Smooth muscle cell of the brain vasculature (primary cell): ENCODE measurements at places on chromosomes 4 and X.

DNA sequence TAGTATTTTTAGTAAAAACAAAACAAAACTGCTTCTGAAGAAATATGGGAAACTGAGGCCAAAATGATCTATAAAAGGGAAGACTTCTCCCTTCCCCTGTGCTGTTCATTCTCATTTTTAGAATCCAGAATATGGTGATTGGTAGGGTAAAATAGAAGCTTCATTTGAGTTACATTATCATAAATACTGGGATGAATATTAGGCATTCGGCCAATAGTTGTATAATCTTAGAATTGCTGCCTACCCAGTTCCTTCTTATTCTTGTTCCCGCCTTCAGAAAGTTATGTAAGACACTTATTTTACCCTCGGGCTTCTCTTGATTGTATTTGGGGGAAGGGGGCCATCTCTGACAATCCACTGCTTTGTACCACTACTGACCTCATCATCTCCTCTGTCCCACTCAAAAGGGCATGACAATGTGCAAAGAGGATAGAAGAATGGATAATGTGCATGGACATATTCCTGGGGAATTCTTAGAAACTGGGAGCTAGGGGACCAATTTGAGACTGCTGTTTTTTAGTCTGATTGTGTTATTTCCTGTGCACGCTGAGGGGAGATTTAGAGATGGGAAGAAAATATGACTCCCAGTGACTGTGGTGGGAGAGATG lies 588 bp downstream of the ART3 start:
- DNase-seq = no peak

DNA sequence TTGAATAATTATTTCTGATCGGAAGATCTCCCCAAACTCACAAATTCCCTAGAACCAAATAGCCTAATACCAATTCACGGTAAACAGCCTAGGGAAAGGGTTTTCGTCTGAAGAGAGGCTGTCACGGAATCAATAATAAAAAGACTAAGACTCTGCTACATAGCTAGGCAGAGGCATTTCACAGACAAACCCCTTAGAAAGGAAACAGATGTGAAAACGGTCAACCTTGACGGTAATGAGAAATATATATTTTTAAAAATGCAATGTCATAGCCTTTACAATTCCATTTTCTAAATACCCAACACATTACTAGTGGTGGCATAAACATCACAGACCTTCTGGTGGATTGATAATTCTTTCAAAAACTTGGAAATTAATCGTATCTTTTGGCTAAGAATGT lies 28.4 kb downstream of the PROM1 start:
- DNase-seq = no peak

- no peak for DNase-seq
Observed at GRCh38 chrX:29376584-29376983, 789.3 kb downstream of the IL1RAPL1 start.

DNA sequence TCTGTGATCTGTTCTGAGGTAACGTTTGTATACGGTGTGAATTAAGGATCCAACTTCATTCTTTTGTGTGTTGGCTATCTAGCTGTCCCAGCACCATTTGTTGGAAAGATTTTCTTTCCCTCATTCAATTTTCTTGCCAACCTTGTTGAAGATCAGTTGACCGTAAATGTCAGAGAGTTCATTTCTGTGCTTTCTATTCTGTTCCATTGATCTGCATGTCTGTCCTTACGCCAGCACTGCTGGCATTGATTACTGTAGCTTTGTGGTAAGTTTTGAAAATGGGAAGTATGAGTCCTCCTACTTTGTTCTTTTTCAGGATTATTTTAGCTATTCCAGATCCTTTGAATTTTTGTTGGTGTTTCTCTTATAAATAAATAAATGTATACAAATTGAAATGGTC lies 60.8 kb downstream of the MTMR1 start:
- no peak for DNase-seq

GRCh38 chrX:153441981-153442380 lies 3.9 kb downstream of the TREX2 start:
- DNase-seq = no peak

- DNase-seq = no peak
Observed at GRCh38 chr4:139419388-139419914, 34.5 kb upstream of the RAB33B start.

DNA sequence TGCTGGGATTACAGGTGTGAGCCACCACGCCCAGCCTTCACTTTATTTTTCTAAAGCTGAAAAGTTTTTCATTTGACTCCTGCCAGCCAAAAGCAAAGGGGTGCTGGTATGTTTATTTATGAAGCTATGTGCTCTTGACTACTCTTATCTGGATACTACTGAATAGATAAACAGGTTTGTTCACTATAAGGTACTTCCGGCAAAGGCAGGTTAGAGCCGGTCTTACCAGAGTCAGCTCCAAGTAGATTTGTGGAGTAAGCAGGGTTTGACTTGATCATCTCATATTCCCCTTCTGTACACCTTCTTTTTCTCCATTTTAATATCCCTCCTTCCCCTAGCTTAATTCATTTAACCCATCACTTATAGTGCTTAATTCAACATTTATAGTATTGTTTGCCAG lies 175.4 kb upstream of the MBNL3 start:
- DNase-seq = no peak

DNA sequence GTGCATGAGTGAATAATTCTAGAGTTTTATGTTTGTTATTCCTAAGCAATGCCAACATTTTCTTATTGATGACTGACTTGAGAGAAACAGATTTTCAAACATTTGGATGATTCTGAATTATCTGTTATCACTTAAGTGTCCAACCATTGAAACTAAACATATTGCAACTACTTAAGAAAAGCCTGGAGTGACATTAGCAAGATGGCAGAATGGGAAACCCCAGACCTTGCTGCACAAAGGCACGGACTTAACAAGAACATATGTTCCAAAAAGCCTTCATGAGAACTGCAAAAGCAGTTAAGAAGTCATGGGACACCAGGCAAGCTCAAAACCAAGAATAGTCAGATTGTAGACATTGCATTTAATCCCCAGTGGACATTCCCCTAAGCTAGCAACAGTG lies 215.1 kb downstream of the DCHS2 start:
- no peak for DNase-seq

- no peak for DNase-seq
Observed at GRCh38 chr4:37715889-37716402, 29.8 kb upstream of the RELL1 start.

DNA sequence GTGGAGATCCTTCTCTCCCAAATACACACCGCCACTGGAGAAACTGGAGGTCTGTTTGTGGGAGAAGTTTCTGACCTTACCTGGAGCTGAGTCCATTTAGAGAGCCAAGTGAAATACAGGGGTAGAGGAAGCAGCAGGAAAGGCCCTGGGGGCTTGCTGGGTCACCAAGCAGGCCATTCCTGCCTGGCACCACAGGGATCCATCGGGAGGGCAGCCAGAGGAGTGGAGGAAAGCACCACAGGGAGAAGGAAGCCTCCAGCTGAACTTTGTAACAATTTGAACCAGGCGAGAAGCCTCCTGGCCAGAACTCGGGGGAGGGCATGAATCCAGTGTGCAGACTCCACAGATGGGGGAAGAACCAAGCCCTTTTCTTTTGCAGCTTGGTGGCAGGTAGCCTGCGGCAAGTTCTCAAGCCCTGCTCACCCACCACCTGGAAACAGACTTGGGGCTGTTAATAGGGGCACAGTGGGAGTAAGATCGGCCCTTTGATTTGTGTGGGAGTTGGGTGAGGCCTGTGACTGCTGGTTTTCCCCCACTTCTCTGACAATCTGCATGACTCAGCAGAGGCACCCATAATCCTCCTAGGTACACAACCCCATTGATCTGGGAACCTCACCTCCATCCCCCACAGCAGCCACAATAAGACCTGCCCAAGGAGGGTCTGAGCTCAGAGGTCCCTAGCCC lies 94.6 kb downstream of the IRS4 start:
- DNase-seq = no peak
